ENCODE measurements at places on chromosomes 5 and 9.

GRCh38 chr9:125638239-125639045 is 68.6 kb downstream of the MAPKAP1 start:
- no peak for DNase-seq

- DNase-seq = no peak
Observed at GRCh38 chr9:137190315-137190856, 1.9 kb downstream of the SSNA1 start.

DNA sequence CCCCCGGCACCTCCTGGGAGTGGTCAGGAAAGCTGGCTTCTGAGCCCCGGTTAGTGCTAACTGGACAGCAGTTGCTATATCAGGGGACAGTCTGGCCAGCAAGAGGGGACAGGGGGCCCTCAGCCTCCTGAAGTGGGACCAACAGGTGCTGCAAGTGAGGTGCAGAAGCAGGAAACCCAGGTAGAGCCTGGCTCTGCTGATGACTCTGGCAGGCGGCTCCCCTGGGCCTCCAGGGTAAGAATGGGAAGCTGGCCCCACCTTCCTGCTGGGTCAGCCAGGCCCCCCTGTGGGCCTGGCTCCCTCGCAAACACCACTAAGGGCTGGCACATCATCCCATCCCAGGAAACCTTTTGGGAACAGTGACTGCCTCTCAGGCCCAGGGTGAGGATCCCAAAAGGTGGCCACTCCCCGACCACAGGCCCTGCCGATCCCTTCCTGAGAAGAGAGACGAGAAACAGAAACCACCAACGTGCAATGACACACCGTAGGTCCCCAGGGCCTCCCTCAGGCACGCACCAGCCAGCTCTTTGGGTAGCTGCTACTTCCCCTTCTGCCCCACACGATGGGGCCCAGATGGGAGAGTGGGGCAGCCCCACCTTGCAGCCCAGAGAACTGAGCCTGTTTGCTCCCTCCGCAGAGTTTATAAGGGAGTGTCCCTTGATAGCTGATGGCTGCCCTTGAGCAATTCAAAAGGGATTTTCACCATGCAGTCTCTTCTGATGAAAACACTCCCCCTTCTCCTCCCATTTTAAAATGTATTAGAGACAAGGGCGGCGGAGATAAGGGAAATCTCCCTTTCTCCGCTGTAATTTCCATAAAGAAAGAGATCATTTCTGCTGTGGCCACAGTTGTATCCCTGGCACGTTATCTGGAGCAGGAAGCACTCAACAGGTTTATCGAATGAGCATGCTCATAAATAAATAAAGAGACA is 76.8 kb downstream of the STK10 start:
- peak; percentile 41 for DNase-seq

DNA sequence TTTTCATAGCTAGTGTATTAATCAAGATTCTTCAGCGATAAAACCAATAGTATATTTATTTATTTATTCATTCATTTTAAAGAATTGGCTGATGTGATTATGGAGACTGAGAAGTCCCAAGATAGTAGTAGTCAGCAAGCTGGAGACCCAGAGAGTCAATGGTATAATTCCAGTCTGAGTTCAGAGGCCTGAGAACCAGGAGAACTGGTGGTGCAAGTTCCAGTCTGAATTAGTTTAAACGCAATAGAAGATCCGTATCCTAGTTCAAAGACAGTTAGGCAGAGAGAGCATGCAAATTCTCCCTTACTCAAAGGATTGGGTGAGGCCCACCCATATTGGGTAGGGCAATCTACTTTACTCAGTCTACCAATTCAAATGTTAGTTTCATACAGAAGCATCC is 364.2 kb upstream of the RPS23 start:
- no peak for DNase-seq

DNA sequence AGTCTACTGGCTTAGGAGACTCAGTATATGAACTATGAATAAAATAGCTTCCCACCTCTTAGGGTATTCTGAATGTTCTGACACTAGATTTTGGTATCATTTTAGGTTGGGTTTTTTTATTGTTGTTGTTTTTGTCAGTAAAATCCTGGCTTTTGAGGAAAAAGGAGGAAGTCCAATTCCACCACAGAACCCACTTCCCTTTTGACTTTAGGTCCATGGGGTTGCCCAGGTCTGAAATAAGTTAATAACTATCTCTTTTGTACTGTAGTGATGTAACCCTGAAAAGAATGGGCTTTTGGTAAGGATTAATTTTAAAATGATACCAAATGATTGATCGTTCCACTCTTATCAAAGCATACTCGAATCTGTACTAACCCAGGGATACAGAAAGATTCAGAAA is 29.1 kb upstream of the IL12B start:
- no peak for DNase-seq

GRCh38 chr5:58545912-58546311 is 37.0 kb upstream of the RAB3C start:
- DNase-seq = no peak

- no peak for DNase-seq
Observed at GRCh38 chr5:16135003-16135402, 44.6 kb downstream of the MARCHF11 start.

- DNase-seq = no peak
Observed at GRCh38 chr5:156826150-156826549, 23.9 kb upstream of the PPP1R2B start.

GRCh38 chr5:135503871-135504270 is 31.9 kb downstream of the NEUROG1 start:
- no peak for DNase-seq

GRCh38 chr5:31890046-31890445 is 251.1 kb downstream of the PDZD2 start:
- no peak for DNase-seq

DNA sequence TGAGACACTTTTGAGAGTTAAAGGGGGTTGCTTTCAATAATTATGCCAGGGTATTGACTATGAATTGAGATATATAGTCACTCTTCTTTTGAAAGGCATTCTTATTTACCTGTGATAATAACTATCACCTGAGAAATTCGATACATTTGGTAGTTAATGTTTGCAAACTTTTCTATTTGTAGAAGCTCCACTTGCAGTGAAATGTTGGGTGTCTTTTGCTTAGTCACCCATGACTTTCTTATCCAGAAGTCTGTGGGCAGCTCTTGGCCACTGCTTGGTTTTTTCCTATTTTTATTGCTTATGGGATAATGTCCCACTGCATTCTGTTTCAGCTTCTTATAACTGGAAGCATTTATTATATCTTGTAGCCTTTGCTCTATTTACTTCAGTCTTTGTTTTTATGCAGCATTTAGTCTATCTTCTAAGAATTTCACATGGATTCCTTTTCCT is 3.9 kb downstream of the MACIR start:
- DNase-seq = no peak

Measured in stimulated activated CD4-positive, alpha-beta T cell treated with anti-CD3 and anti-CD28 coated beads, Interleukin-15, amount 100 ng/mL, for 1 hour (primary cell).